PC-9 (cell line): ENCODE measurements at places on chromosomes 4 and X. TPM values are rescaled to one million over a fixed set of nuclear protein-coding genes. Genes with fewer than 3 reads are reported as not detected.
A peak's percentile ranks its signal among the peaks of the same experiment; 100 is the strongest.

DNA sequence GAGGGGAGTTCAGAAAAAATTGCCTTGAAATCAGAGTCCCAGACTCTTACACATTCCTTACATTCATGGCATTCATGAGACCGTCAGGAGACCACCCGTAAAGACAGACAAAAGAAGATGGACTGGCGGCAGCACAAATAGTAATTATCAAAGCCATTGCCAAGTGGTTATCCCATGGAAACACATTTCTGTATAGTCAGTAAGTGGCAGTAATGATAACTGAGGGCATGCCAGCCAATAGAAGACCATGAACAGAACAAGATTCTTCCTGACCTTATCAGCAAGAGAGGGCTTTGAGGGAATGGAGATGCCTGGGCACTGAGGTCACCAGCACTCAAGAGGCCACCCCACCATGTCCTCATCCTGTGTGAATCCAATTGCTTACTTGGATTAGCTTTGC is 121.7 kb upstream of the HCCS start:
- DNase-seq: no peak

DNA sequence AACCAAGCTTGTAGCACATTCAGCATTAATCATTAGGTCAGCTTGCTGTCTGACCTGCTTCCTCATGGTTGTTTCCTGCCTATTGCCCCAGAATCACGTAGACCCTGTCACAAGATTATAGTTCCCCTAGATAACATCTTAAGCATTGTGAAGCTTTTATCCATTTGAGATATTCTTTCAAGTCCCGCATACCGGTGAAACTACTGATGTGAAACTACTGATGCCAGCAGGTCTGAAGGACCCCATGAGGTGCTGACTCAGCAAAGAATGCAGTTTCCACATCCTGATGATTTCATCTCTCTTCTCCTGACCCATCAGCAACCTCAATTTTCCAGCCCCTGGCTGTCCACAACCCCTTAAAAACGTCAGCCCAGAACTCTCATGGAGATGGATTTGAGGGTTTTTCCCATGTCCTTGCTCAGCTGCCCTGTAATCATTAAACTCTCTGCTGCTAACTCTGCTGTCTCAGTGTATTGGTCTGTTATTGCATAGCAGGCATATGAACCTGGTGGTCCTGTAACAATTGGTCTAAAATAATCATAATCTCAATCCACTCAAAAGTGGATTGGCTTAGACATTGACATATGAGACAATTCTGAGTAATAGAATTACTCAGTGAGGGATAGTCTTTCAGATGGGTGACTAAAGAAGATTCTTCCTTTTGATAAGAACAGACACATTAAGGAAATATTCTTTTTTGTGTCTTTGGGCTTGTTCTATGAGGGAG is 26.3 kb upstream of the UBA6 start:
- DNase-seq: peak; percentile 35

- DNase-seq: peak; percentile 35
Observed at GRCh38 chr4:26459054-26459755, 31.1 kb downstream of the CCKAR start.

DNA sequence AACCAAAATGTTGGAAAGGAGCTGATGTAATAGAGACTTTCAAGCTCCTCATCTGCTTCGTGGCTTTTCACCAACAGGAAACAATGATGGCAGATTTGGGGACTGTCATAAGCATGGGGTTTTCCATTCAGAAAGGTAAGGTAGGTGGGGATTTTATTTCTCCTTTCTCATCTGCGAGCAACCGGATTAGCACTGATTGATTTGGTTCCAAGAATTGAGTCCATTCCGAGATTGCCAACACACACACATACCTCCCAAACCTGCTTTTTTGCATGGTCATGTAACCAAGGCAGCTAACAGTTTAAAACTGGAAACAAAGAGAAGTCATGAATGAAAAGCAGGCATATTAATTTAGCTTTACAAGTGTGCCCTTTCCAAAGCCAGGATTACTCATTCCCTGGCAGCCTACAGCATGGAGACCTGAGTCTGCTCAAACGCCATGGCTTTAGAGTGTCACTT is 63.0 kb upstream of the LNX1 start:
- no peak for DNase-seq

- DNase-seq: no peak
Observed at GRCh38 chr4:21811565-21811964, 137.0 kb downstream of the KCNIP4 start.

DNA sequence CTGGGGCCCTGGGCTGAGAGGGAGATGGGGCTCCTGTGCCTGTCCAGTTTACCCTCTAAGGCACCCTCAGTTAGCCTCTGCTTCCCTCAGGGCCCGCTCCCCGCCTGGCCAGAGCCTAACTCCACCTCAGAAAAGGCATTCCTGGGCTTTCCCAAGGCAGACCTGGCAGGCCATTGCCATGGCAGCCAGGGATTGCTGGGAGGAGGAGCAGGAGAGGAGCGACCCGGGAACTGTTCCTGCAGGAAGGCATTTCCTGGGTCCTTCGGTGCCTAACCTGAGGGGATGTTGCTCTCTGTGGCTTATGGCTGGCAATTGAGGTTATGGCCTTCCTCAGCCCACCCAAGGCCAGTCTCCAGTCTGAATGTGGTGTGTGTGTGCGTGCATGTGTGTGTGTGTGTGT is 131.3 kb downstream of the PJA1 start:
- DNase-seq: no peak

DNA sequence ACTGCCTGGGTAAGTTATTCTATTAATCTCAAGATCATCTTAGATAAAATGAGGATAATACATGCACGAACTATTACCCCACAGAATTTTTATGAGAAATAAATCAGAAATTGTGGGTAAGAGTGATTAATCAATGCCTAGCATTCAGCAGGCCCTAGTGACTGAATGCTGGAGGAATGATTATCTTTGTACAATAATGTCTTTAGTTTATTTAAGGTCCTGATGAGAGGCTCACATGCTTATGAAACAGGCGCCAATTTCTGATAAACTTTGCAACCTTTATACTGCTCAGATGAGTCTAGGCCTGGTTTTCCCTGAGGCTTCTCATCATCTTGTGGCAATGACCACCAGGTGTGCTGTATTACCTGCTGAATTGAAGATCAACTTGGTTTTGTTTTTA is 27.8 kb upstream of the BMP2K start:
- no peak for DNase-seq

DNA sequence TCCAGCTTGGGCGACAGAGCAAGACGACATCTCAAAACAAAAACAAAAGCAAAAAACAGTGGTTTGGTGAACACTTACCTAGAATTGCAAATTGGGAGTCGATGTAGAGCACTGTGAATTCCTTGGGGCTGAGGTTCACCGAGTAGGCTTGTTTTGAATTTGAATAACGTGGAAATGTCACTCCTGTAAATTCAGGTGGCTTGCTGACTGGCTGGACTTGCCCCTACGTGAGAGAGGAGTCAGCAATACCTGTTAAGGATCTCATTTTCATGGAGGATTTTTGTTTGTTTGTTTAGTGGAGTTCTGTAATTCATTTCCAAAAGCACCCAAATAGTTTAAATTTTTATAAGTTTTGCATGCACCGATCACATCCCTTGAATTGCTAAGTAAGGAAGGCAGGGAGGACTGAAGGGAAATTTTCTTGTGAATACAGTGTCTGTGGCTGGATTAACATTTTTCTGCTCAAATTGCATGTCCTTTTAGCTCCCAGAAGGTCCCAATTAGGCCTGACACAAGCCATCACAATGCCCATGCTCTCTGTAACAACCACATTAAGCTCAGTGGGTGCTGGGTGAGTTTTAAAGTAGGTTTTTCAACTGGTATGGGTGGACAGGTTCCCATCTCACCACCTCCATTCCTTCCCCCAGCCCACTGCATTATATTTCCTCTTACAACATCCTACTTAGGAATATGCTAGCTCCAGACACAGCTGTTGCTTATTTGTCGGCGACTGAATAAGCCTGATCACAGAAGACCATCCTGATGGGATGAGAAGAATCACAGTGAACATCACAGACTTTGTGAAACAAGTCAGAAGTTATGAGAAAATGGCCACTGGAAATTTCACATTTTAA is 58.5 kb upstream of the TTC29 start:
- DNase-seq: no peak

DNA sequence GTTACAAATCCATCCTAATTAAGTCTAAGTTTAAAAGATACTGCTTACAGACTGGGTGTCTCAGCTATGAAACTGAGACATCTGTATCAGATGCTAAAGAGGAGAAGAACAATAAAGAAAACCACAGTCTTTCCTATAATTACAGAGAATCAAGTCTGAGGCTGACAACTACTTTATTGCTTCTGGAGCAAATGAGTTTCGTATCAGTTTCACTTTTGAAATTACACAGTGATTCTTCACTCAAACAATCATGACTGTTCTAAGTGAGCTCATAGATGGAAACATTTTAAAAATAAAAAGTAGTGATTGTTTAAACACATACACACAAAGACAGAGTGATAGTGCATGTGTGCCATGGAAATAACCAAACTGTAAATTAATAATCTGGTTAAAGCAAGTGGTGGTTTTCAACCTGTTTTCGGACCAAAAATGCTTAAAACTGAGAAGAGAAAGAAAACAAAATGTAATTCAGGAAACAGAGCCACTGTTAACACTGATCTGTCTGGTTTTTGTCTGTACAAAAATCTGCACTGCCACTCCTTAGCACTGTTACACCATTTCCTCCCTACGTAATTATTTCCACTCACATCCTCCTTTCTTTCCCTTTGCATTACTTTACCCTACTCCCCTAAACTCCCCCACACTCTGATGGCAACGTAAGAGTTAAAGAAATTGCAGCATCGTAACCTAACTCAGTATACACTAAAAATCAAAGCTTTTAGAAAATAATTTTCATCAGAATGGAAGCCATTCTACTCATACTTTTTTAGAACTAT is 12.5 kb downstream of the RFC1 start:
- DNase-seq: no peak

- no peak for DNase-seq
Observed at GRCh38 chrX:130245441-130245840, 23.3 kb downstream of the ZNF280C start.

DNA sequence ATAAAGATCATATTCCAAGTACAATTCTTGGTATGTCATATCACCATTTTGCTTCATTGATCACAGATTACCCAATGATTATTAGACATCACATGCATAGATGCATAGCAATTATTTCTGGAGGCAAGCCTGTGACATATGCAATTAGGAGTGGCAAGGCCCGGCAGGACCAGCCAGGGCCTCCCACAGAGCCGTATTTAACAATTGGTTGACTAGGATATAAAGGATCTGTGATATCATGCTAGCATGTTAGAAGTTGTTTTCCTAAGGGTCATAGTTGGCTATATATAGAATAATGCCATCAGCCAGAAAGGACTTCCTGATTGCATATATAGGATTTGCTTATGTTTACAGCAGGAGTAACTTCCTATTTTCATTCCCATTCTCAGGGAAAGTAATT is 103.5 kb upstream of the OTUD4 start:
- DNase-seq: no peak

- no peak for DNase-seq
Observed at GRCh38 chr4:43126595-43126994, 234.1 kb downstream of the GRXCR1 start.

DNA sequence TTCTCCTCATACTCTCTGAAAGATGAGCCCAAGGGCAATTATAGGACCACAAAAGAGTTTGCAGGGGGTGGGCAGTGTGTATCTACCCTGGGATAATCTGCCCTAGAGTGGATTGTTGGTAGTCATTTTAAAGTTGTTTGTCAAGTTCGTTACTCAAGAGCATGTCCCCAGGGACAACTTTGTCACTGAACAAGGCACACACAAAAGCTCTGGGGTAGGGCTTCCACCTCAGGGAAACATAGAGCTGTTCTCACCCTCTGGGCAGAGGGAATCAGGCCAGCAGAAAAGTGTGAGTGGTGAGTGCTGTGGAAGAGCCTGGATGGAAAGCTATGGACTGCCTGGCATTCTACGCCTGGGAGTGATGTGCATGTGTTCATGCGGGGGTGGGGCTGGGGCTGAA is 23.3 kb upstream of the LEF1 start:
- no peak for DNase-seq

- DNase-seq: no peak
Observed at GRCh38 chr4:133390198-133390855, 241.2 kb downstream of the PCDH10 start.

DNA sequence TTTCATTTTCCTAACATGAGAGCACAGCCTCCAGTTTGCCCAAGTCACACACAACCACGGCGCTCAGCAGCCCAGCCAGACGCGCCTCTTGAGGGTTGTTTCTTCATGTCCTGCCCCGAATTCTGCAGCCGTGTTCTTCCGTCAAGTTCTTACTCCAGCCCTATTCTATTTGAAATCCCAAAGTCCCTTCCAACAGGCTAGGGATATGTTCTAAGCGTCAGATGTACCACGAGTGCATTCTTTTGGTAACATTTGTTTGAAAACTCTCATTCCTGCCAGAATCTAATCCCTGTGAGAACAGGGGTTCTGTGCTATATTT is 23.1 kb downstream of the ACSL1 start:
- DNase-seq: no peak

DNA sequence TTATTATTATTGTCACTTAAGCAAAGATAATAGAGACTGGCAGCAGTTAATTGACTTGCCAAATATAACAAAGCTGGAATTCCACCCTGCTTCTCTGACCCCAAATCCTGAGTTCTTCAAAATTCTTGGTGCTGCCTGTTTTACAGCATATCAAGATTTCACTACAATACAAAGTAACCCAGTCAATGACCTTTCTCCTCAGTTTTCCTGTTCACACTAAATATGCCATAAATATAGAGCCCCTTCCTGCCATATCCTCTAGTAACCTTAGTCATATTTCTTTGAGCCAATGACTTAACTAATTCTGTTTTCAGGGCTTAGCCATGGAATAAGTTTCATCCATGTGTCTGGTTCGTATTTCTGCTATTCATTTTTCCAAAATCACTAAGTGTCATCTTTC is 315.3 kb upstream of the HS3ST1 start:
- DNase-seq: no peak

DNA sequence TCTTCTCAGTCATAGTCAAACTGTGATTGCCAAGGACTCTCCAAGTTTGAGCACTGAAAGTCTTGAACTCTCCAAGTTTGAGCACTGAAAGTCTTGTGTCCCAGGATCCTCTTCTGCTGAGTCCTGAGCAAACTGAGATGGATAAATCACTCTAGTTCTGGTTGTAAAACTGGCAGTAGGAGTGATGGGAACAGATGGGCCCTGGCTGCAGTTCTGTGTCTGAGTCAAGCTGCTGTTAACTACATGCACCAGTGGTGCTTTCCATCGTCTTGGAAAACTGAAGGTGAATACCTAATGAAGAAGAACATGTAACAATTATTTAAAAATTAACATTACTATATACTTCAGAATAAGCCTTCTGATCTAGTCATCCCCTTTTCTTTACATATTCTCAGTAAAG is 27.6 kb upstream of the KCNIP4 start:
- DNase-seq: no peak

Gene H2BW2
- not detected in 2 replicates for total RNA-seq

Gene ACOT9
- 40.6 and 47.0 TPM in 2 replicates for total RNA-seq

Gene TEX11
- total RNA-seq: not detected in 2 replicates

Gene DUSP21
- not detected in 2 replicates for total RNA-seq

Gene SLITRK2
- total RNA-seq: not detected in 2 replicates

Gene G3BP2
- 102 and 105 TPM in 2 replicates for total RNA-seq

Gene GLUD2
- 0.30 TPM in 1 of 2 replicates, not detected in the other for total RNA-seq

Gene NUDT11
- total RNA-seq: not detected in 2 replicates

Gene UBE2D3
- 154 and 183 TPM in 2 replicates for total RNA-seq

Gene GPRASP2
- total RNA-seq: 5.3 and 6.2 TPM in 2 replicates
